ENCODE measurements at places on chromosomes 6 and 20. TPM values are rescaled to one million over a fixed set of nuclear protein-coding genes. Genes with fewer than 3 reads are reported as not detected.

GRCh38 chr20:48556956-48557355 lies 270.8 kb downstream of the PREX1 start:
- no peak overlapping the region for H3K4me3 ChIP-seq
- H3K36me3 ChIP-seq: no peaks in the 10 kb centered on the region
- H3K27ac ChIP-seq: no peak overlapping the region
- no peaks in the 10 kb centered on the region for H3K4me1 ChIP-seq
- H3K27me3 ChIP-seq: no peaks in the 10 kb centered on the region

DNA sequence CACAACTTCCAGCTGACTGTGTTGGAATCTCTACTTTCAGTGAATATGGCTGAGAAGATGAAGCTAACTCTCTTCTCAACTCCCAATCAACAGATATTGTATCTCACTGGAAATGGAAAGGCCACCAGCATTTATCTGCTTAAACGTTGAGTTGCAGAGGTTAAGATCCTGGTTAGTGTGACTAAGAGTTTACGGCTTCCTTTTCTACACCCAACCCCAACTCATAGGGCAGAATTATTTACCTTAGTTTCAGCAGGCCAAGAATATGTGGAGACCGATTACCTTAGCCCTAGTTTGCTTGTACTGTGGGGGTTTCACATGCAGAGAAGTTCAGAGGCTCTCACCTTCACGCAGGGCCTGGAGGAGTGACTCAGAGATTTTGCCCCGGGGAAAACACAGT lies 1026.6 kb downstream of the EYS start:
- H3K4me1 ChIP-seq: no peaks in the 10 kb centered on the region
- H3K27ac ChIP-seq: no peak overlapping the region
- H3K4me3 ChIP-seq: no peak overlapping the region
- no peaks in the 10 kb centered on the region for H3K27me3 ChIP-seq
- no peaks in the 10 kb centered on the region for H3K36me3 ChIP-seq
- no peak for DNase-seq

DNA sequence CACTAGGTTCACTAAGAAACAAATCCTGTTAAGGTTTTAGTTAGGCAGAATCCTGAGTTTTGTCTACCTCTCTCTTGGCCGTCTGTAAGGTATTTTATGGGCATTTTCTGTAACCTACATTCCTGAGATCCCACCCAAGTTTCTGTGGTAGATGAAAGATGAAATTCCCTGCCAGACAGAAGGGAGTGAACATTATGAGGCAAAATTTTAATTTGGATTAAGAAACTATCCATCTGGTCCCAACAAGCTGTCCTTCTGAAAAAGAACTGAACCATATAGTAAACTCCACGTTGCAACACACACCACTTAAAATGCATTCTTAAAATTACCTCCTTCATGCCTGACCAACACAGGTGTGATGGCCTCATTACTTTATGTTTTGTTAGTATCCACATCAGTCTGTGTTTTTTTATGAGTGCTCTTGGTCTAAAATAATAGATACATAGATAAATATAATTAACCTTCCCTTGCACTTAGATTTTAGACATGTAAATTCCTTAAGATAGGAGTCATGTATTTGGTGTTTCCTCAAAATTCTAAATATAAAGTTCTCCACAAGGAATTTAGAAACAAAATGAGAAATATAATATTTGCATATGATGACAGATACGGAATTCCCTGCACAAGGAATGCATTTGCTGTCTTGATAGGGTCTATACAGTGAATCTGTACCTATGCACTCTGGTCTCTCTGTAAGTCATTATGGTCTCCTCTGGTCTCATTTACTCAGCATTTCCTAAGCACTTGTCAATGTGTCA lies 86.5 kb downstream of the CHD6 start:
- no peak overlapping the region for H3K27ac ChIP-seq
- no peaks in the 10 kb centered on the region for H3K27me3 ChIP-seq
- no peak overlapping the region for H3K4me3 ChIP-seq
- no peaks in the 10 kb centered on the region for H3K4me1 ChIP-seq

CST4 gene
- total RNA-seq: not detected
